Stimulated activated CD4-positive, alpha-beta T cell treated with anti-CD3 and anti-CD28 coated beads, Interleukin-1b, Interleukin-23, amount 100 ng/mL, for 1 hour (primary cell): ENCODE measurements at places on chromosomes 4 and X.

DNA sequence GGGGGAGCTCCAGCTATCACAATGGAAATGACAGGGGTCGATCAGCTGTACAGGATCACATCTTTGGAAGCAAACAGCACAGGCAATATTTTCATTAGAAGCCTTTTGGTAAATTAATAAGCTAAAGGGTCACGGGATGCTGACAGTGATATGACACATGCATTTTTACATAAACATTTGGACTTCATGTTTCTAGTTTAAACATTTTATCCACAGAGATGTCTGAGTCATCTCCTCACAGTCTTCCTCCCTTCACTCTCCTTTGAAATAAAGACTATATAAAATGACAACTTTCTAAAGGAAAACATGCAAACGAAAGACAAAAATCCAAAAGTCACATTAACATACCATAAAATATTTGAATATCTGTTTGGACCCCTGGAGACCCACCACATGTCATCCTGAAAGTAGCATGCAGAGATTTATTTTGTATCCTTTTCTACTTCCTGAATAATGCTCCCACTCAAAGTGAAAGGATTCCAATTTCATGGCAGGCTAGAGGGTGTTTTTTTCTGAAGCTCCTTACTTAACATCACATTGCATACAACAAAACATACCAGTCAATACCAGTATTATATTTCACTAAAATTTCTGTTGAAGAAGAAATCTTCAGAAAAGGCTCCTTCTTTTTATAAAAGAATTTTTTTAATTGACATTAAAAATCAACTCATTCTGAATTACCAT is 200.1 kb upstream of the PPARGC1A start:
- no peak for DNase-seq

- no peak for DNase-seq
Measured at GRCh38 chrX:120450163-120450562, 18.9 kb downstream of the LAMP2 start.

- DNase-seq = no peak
Measured at GRCh38 chrX:287670-288069, 6.5 kb downstream of the PLCXD1 start.

GRCh38 chrX:72306085-72306801 is 529 bp upstream of the CITED1 start:
- no peak for DNase-seq

DNA sequence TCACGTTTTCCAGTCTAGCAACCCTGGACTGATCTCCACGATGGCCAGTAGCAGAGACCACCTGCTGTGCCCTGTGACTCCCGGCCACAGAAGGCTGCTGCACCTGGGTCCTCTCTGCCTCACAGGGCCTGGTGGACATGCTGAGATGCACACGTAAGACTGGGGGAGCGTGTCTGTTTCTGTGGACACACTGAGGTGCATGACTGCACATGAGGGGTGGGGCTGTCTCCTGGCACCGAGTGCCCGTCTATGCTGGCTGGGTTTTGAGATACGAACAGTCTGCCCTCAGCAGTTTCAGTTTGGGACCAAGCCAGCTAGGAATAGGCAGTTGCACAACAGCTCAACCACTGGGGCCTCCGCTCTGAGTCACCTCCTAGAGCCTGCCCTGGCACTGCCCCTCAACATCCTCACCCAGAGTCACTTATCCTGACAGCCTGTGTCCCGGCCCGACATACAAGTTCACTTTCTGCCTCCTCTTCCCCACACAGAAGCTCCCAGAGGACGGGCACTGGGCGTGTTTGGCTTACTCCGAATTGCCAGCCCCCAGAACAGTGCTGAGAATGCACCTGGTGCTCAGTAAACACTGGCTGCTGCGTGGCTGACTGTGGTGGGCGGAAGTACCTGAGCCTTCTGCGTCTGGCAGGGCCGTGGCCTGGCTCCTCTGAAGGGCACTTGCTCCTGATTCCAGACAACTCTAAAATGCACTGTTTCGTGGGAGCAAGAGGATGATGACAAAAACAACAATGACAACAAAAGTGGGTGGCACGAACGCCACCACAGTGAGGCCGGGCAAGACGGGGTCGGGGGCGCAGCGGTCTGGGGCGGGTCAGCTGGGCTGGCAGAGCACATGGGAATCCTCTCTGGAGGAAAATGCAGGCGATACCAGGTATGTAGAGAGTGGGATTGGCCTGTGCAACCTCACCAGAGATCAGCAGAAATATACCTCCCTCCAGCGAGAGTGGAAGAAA is 30.9 kb downstream of the RNF212 start:
- no peak for DNase-seq

DNA sequence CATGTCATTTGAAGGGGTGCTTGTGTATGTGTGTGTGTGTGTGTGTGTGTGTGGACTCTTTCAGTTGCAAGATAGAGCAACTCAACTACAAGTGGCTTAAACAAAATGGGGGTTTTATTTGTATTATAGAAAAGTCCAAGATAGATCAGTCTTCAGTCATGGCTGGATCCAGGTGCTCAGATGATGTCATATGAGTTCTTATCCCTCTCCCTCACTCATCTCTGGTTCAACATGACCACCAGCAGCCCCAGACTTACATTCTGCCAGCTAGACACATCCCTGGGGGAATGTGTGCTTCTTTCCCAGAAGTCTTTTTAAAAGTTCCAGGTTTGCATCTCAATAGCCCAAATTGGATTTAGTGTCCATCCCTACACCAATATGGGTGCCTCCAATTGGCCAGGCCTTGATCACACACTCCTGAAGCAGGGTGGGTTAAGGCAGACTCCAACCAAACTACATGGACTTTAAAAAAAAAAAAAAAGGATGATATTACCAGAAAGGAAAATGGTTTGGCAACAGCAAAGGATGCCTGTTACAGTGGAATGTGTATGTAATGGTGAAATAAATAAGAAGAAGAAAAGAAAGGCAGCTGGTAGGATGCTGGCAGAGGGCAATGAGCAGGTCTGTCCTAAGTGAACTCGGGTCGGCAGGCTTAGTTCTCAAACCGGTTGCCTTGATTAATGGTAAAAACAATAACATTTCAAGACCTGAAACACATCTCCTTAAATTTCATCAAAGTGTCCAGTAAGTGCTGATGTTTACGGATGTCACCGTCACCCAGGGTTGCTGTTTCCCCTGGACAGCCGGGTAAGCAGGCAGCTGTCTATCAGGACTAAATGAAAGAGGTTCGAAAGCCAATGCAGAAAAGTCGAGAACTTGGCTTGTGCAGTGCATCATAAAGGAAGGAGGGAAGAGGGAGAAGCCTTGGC is 107.7 kb downstream of the SMIM20 start:
- DNase-seq = no peak

DNA sequence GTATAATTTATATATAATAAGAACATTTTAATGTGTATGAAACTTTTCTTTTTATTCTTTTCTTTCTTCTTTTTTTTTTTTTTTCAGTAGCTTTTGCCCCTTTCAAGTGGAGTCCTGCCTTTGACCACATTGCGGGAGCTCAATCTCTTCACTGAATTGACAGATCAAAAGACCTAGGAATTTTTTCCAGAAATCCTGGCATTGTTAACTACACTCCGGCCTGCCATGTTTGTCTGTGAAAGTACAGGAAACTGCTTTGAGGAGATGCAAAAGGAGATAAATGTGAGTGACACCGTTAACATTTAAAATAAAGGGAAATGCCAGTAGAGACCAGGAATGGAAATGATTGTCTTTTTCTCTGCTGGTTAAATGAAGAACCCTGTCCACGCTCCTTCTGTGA is 159.3 kb upstream of the VCX3A start:
- no peak for DNase-seq

DNA sequence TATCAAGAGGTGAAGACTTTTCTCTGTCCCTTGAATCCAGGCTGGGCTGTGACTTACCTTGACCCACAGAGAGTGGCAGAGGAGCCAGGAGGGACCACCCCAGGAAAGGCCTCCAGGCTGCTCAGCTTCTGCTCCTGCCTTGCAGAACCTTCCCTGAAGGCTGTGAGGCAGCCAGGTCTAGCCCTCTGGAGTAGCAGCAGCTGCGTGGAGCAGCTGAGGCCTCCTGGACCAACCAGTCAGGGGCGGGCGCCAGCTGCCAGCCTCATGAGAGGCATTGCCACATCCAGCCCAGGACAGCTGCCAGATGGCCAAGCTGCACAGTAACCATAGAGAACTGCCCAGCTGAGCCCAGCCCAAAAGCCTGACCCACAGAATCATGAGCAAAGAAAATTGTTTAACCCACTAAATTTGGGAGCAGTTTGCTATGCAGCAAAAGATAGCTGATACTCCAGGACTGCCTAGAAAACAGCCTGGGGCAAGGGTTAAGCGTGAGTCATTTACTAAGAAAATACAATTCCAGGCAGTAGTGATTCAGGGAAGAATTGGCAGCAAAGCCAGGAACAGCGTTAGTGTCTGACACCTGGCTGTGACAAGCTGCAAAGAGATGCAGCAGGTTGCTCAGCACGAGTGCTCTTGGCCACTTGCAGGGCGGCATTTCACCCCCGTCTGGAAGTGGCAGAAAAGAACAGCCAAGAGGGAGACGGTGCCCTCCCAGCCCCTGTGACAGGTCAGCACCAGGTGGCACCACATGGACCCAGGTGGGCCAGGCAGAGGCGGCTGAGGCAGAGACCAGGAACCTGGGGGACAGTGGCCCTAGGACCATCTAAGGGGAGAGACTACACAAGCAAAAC is 14.7 kb upstream of the PDE6B start:
- no peak for DNase-seq

DNA sequence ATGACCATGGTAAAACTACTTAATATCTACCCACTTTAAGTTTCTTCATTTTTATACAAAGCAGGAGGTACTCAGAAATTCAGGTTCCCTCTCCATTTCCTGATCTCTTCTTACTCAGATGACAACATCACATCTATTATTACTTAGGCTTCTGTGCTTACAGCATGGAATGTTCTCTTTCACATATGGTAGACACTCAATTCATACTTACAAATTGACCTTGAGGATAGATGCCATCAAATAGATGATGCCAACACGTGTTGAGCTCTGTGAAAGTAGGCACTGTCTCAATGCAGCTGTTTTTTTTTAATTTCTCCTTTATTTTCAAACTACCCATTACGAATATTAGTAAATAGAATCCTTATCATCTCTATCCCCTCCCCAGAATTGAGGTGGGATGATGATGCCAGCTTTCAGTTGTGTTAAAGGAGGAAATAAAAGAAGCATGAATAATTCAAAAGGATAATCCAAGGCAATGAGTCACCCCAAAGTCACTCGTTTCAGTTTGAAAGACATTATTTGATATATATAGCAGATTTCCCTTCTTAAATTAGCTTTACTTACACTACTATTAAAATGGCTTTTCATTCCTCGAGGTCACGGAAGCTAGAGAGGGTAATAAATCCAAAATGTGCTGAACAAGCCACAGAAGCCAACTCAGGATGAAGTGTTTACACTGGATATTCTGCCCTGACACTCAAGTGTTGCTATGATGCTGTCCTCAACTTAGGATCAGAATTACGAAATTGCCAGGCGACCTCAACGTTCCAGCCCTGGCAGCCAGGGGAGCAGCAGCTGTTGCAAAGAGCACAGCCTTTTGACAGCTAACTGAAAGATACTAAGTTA is 124.2 kb upstream of the EOLA2 start:
- no peak for DNase-seq

- no peak for DNase-seq
Measured at GRCh38 chrX:101693476-101693875, 33.8 kb upstream of the ARMCX2 start.

DNA sequence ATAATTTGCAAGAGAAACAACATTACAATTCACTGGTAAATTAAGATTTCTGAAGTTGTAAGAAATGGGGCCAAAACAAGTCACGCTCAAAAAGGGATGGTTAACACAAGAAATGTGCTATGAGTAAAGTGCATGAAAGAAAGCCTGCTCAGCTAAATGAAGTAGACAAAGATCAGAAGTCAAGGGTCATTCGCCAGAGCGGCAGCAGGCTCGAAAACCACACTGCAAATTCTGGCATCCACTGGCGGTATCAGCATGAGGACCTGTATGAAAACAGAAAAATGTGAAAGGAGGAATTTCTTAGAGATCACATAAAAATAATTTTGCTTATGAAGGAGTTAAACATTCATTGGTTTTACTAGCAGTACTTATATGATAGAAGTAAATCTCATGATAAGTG is 49.6 kb downstream of the FBXL5 start:
- DNase-seq = no peak
